Lung microvascular endothelial cell (primary cell): ENCODE measurements at places on chromosomes 2 and 18.

- no peak for DNase-seq
Measured at GRCh38 chr2:63651861-63652651, 63.3 kb downstream of the MDH1 start.

DNA sequence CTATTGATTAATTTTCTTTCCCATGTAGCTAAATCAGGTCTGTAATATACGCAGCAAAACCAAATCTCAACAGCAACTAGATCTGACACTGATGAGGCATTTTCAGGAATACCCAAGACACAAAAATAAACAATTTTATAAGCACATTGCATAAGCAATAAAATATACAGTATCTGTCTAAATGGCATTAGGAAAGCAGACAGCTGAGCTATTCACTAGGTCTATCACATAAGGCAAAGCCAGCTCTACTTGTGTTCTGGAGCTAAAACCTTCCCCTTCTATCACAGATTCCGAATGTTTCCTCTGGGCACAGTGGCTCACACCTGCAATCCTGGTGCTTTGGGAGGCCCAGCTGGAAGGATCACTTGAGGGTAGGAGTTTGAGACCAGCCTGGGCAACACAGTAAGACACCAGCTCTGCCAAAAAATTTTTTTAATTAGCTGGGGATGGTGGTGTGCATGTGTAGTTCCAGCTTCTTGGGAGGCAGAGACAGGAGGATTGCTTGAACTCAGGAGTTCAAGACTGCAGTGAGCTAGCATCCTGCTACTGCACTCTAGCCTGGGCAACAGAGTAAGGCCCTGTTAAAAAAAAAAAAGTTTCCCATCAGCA, 21.1 kb downstream of the PTPN2 start:
- DNase-seq: no peak

- no peak for DNase-seq
Measured at GRCh38 chr2:136072621-136073020, 45.3 kb downstream of the CXCR4 start.

DNA sequence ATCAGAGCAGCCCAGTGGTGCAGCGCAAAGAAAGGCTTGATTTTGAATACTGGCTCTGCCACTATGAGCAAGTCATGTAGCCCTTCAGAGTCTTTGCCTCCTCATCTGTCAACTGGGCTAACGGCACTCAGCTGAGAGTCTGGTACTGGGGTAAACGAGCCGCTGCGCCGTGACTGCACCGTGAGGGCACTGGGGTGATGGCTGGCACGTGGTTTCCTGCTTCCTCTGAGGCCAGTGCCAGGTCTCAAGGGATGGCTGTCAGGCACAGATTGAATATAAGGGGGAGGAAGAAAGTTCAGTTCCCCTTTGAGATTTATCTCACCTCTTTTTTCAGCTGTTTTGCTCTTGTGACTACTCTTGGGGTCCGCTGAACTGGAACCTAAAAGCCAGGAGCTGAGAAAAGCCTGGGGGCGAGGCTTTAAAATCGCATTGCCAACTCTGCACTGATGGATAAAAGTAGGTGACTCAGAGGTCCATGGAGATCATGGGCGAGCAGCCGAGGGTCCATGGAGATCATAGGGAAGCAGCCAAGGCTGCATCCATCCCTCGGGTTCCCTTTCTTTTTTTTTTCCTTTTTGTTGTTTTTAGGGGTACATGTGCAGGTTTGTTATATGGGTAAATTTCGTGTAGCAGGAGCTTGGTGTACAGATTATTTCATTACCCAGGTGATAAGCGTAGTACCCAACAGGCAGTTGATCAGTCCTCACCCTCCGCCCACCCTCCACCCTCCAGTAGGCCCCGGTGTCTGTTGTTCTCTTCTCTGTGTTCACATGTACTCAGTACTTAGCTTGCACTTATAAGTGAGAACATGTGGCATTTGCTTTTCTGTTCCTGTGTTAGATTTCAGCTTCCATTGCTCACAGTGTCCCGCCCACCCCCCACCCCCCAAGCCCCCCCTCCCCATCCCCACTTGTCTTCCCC, 114.3 kb downstream of the SPP2 start:
- DNase-seq: peak; percentile 23

- no peak for DNase-seq
Measured at GRCh38 chr2:118177318-118177717, 89.0 kb downstream of the INSIG2 start.

- no peak for DNase-seq
Measured at GRCh38 chr2:121591199-121591598, 58.1 kb downstream of the CLASP1 start.

GRCh38 chr2:239375278-239376061, 25.4 kb downstream of the HDAC4 start:
- DNase-seq: no peak

DNA sequence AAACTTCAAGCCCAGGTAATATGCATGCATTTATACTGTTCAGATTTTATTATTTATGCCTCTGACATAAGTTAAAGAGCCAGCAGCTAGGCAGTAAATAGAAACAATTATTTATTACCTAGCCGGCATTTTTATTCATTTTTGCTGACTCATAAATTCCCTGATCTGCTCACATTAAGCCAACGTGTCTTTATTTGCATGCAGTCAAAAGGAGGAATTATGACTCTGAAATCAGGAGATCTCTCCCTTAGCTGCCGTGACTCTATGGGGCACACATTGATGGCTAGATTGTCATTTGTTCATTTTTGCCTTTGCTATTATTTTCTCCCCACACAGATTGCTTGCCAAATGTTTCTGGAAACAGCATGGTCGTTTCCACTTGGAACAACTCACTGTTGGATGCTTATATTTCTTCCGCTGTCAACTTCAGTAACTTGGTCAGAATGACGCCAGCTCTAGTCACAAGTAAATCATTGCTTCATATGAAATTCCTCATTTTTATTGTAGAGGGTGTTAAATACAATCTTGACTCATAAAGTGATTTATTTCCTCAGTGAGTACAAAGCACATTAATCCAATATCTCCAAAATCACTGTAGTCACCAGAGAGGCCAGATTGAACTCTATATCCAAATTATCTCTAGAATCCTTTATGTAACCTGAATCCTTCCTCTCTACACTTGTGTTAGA, 15.9 kb upstream of the ZBTB14 start:
- no peak for DNase-seq

- no peak for DNase-seq
Measured at GRCh38 chr2:43115881-43116280, 110.5 kb downstream of the ZFP36L2 start.

DNA sequence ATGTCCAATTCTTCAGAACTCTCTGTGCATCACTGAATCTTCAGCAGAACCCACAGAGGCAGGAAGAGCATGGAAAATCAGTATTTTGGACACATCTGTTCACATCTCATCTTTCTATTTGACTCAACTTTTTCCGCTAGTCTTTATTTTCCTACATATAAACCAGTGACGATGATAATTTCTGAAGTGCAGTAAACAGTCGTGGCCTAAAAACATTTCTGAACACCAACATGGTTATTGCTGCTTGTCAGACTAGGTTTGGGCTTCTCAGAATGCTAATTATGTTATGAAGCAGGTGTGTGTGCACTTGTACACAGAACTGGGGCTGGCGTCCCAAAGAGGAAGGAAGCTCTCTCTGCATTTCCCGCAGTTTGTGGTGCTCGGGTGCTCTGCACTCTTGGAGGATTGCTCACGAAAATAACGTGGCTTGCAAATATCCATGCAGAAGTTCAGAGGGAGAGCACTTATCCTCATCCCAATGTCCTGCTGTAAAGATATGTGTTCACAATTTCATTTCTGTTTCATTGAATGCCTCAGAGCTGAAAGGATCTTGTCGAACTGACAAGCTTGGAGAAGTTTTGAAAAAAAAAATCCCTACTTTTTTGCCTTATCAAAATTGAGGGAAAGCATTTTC, 50.8 kb downstream of the EDAR start:
- DNase-seq: no peak

GRCh38 chr2:182299632-182300031, 127.2 kb downstream of the PDE1A start:
- DNase-seq: no peak

GRCh38 chr2:158002079-158002478, 99.6 kb upstream of the UPP2 start:
- DNase-seq: no peak

DNA sequence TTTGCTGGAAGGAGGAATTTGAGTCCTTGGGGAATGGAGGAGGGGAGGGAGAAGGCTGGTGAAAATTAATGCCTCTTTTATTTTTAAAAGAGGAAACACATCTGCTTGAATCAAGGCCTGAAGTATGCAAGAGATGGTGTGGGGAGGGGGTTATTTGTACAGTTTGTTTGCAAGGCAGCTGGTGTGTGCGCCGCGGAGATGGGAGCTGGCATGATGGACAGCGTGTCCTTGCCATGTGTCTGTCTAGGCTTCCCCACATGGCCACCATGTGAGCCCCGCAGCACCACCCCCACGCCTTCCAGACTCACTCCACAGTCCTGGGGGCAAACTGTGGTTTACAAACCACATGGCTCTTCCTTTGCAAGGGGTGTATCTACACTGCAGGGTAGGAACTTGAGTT, 154.8 kb upstream of the APCDD1 start:
- DNase-seq: no peak

DNA sequence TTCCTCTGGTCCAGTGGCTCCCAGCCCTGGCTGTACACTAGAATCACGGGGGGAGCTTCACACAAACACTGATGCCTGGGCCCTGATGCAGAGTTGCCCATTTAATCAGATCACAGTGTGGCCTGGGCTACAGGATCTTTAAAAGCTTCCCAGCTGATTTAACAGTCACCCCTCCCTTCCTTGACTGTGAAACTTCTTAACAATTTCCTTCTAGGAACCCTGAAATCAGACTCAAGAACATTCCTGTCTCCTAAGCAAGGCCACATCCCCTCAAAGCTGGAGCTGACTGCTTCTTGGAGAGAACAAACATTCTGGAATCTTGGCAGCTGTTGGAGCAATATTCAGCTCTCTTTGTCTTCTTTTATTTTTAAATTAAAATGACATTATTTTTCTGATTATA, 88.7 kb downstream of the ADD2 start:
- no peak for DNase-seq

- peak; percentile 39 for DNase-seq
Measured at GRCh38 chr2:9556121-9556743, 602 bp upstream of the ADAM17 start.

GRCh38 chr2:85994421-85994777, 105.6 kb upstream of the ST3GAL5 start:
- no peak for DNase-seq

GRCh38 chr2:30956995-30957394, 149.7 kb upstream of the CAPN13 start:
- DNase-seq: no peak
